ENCODE measurements at places on chromosomes 7 and 10.

DNA sequence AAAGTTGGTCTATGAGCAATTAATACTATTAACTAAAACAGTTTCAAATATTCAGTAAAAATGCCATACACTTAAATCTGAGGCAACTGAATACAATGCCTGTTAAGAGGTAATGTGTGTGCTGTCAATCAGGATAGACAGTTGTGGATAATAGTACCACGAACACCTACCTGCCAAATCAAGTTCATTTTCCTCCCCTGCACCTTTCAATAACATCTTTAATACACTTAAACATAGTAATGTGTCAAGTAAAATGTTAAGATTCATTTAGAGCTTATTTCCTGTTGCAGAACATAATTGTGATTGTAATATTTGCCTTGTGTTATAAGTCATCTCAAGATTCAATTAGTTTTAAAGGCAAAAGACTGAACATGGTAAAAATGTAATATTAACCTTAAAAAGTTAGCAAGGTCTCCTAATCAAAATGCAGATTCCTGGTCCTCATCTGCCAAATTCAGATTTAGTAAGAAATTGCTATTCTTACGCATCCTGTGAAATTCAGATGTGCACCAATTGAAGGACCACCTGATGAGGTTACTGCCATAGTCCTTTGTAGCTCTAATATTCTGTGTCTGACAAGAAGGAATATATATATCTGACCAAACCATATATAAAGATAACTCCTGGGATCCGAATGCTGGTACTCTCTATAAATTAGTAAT lies 37.1 kb downstream of the COL1A2 start:
- no peak for DNase-seq
- H3K27ac ChIP-seq, result no peak overlapping the region
- H3K4me1 ChIP-seq, result no peaks in the 10 kb centered on the region
- H3K4me3 ChIP-seq, result no peak overlapping the region

DNA sequence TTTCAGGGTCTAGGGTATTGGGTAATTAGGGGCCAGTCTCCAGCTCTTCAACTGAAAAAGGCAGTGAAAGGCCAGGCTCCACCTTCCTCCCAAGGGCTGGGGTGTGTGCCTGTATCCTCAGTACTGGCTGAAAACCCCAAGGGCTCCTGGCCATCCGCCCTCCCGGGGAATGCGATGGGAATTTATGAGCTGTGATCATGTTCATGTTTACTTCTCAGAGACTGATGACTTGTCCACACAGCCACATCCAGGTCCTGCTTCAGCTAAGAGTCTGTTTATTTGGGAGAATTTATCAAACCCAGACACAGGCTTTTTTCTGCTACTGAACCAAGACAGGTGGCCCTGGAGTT lies 91.7 kb downstream of the CCDC3 start:
- peaks cover 5% of the 10 kb centered on the region for H3K4me1 ChIP-seq
- no peaks in the 10 kb centered on the region for H3K27me3 ChIP-seq
- H3K27ac ChIP-seq, result no peak overlapping the region

DNA sequence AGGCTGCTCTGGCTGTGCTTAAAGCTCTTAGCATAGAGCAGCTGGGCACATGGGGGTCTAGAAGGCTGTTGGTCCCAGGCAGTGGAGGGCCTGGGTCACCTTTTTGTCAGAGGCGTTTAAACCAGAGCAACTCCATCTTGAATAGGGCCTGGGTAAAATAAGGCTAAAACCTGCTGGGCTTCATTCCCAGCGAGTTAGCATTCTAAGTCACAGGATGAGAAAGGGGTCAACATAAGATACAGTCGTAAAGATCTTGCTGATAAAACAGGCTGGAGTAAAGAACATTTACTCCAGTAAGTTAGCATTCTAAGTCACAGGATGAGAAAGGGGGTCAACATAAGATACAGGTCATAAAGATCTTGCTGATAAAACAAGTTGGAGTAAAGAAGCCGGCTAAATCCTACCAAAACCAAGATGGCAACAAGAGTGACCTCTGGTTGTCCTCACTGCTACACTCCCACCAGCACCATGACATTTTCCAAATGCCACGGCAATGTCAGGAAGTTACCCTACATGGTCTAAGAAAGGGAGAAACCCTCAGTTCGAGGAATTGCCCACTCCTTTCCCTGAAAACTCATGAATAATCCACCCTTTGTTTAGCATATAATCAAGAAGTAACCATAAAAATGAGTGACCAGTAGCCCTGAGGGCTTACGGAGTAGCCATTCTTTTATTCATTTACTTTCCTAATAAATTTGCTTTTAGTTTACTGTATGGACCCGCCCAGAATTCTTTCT lies 96.8 kb upstream of the PCBD1 start:
- no peak overlapping the region for H3K27ac ChIP-seq
- no peaks in the 10 kb centered on the region for H3K4me1 ChIP-seq
- H3K36me3 ChIP-seq, result no peaks in the 10 kb centered on the region
- H3K4me3 ChIP-seq, result no peak overlapping the region
- no peak for DNase-seq

- H3K27me3 ChIP-seq, result no peaks in the 10 kb centered on the region
- no peaks in the 10 kb centered on the region for H3K4me1 ChIP-seq
- no peak for DNase-seq
Measured at GRCh38 chr7:124124201-124124600, 91.3 kb upstream of the TMEM229A start.

- H3K4me3 ChIP-seq, result no peak overlapping the region
- DNase-seq, result peak; percentile 68
- H3K4me1 ChIP-seq, result no peaks in the 10 kb centered on the region
- no peak overlapping the region for H3K27ac ChIP-seq
- no peaks in the 10 kb centered on the region for H3K27me3 ChIP-seq
Measured at GRCh38 chr7:145511004-145511403, 605.6 kb upstream of the CNTNAP2 start.

DNA sequence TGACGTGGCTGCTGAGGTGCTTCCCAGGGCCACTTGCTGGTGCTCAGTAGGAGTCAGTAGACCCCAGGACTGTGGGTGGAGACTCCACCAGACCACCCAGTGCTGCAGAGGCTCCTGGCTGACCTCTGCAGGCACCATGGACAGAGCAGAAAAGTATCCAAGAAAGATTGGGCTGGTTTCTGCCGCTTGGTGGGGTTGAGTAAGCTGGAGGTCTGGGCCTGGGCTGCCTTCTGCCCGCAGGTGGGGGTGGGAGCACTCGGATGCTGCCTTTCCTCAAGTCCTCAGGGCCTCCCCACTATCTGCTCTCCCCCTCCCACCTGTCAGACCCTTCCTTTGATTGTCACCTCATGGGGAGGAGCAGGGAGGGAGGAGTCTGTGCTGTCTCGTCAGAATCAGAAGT lies 91.6 kb downstream of the WDR37 start:
- no peak overlapping the region for H3K4me3 ChIP-seq
- no peak for DNase-seq
- H3K4me1 ChIP-seq, result no peaks in the 10 kb centered on the region
- no peak overlapping the region for H3K27ac ChIP-seq
- H3K27me3 ChIP-seq, result no peaks in the 10 kb centered on the region
- H3K36me3 ChIP-seq, result no peaks in the 10 kb centered on the region

DNA sequence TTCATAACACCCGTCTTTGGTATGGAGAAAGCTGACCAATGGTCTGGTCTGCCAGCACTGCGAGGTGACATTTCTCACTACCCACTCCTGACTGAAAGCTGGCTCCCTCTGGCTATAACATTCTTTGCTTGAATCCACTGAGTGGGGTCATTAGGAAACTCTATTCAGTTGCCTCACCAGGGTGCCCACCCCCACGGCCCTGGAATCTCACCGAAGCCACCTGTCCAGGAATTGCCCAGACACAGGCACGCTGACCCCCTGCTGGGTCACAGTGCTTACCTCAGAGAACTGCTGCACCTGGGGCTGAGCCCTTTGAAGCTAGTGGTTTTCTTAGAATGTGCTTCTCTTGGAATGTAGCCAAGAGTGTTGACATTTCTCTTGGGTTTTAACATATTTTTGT lies 28.6 kb downstream of the HECW1 start:
- no peaks in the 10 kb centered on the region for H3K27me3 ChIP-seq
- H3K4me1 ChIP-seq, result no peaks in the 10 kb centered on the region
- H3K4me3 ChIP-seq, result no peak overlapping the region
- H3K36me3 ChIP-seq, result no peaks in the 10 kb centered on the region
- no peak for DNase-seq
- H3K27ac ChIP-seq, result no peak overlapping the region

- DNase-seq, result no peak
- H3K27ac ChIP-seq, result no peak overlapping the region
- H3K36me3 ChIP-seq, result no peaks in the 10 kb centered on the region
- H3K4me3 ChIP-seq, result no peak overlapping the region
- H3K4me1 ChIP-seq, result no peaks in the 10 kb centered on the region
- no peaks in the 10 kb centered on the region for H3K27me3 ChIP-seq
Measured at GRCh38 chr10:69496352-69497230, 45.3 kb downstream of the TSPAN15 start.

DNA sequence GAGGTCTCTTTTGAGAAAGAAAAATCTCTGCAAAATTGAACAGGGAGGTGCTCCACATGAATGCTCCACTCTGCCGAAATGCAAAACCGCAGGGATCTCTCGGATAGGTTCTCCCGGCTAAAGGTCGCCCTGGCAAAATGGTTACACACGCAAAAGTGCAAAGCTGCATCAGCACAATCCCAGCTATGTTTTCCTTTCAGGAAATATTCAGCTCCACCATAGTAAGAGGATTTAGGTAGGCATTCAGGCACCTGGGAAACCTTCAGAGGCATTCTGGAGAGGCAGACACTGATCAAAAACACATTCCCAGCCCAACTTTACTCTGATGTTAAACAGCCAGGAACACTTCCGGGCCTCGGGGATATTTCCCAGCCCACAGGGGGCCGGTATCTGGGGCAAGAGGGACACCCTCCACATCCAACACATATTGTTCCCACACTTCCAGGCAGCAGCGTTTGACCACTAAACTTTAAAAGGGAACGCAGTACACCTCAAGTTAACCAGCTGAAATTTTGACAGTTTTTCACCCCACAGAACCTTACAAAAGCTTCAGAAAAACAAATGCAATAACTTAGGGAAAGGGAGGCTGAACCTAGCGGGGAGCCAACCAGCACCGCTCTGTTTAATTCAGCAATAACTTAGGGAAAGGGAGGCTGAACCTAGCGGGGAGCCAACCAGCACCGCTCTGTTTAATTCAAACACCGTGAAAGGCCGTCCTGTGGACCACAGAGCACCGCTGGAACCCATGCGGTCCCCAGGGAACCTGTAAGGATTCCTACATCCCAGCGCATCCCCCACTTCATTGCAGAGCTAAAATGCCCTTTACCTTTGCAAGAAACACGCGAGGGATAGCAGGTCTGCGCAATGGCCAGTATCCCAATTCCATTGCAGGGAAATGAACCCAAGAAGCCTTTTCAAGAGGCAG lies 45.9 kb downstream of the TNS3 start:
- H3K27me3 ChIP-seq, result no peaks in the 10 kb centered on the region
- H3K36me3 ChIP-seq, result no peaks in the 10 kb centered on the region
- H3K27ac ChIP-seq, result no peak overlapping the region
- H3K4me3 ChIP-seq, result no peak overlapping the region
- peaks cover 41% of the 10 kb centered on the region for H3K4me1 ChIP-seq
- DNase-seq, result no peak

GRCh38 chr10:103695584-103696005 lies 159.8 kb downstream of the SH3PXD2A start:
- H3K36me3 ChIP-seq, result no peaks in the 10 kb centered on the region
- DNase-seq, result no peak
- no peak overlapping the region for H3K4me3 ChIP-seq
- H3K27me3 ChIP-seq, result peaks cover 8% of the 10 kb centered on the region
- no peak overlapping the region for H3K27ac ChIP-seq

DNA sequence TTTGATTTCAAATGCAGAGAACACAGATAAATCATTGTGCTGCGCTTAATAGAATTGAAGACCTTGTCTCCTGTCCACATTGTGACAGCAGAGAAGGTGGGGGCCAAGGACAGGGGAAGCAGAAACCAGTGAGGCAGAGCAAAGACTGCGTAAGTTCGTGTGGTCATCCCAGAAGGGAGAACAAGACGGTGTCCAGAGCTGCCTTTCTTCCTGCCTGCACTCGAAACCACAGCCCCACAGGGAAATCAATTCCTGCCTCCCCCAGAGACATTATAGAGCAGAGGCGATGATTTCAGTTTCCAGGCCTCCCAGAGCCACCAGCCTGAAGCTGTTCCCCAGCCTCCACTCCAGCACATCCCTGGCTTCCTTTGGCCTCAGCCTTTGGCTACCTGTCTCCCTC lies 39.7 kb upstream of the UCN3 start:
- no peaks in the 10 kb centered on the region for H3K36me3 ChIP-seq
- no peak overlapping the region for H3K27ac ChIP-seq
- H3K27me3 ChIP-seq, result no peaks in the 10 kb centered on the region
- no peak overlapping the region for H3K4me3 ChIP-seq
- DNase-seq, result no peak

DNA sequence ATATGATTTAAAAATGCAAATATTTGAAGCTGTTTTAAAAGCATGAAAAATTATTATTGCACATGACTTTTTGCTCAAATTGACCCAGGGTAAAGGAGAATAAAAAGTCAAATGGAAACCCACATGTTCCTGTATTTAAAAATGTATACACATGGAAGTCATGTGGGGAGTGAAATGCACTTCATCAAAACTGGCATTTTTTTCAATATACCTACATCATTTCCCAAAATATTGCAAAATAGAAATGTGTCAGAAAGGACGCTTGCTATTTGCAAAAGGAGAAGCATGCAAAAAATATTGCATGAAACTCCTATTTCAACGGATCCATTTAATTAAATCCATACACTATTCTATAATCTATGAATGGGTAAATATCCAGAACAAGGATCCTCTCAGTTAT lies 117.0 kb downstream of the POU6F2 start:
- no peaks in the 10 kb centered on the region for H3K36me3 ChIP-seq
- H3K4me1 ChIP-seq, result no peaks in the 10 kb centered on the region
- H3K27me3 ChIP-seq, result no peaks in the 10 kb centered on the region
- DNase-seq, result no peak
- H3K4me3 ChIP-seq, result no peak overlapping the region

DNA sequence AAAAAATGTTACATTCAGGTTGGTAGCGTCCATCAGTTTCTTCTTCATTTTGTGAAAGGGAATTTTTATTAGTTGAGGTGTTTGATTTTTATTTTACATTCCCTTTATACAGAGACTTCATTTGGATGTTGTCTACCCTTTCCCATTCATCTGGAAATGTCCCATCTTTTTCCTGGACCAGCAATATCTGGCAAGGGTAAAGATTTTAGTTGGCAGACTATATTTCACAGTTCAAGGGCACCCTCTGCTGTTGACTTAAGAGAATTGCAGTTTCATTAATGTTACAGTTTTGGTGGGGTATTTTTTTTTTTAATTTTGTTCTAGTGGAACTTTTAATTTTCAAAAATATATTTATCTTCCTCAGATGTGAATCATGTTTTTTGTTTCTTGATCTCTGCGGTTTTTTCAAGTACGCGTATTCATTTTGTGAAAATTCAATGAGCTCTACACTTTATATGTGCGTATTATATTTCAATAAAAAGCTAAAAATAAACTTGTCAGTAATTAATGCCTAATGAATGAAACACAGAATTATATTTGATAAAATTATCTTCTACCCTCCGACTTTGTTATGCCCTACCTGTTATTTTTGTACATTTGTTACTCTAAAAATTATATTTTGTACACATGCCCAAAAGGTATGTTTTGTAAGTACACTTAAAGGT lies 97.9 kb upstream of the KLF14 start:
- no peak for DNase-seq
- no peaks in the 10 kb centered on the region for H3K27me3 ChIP-seq
- H3K36me3 ChIP-seq, result no peaks in the 10 kb centered on the region
- no peak overlapping the region for H3K27ac ChIP-seq

- no peaks in the 10 kb centered on the region for H3K4me1 ChIP-seq
- H3K36me3 ChIP-seq, result no peaks in the 10 kb centered on the region
- no peak overlapping the region for H3K27ac ChIP-seq
- DNase-seq, result no peak
- H3K4me3 ChIP-seq, result no peak overlapping the region
Measured at GRCh38 chr10:118901906-118902305, 127.6 kb upstream of the NANOS1 start.

- H3K4me3 ChIP-seq, result no peak overlapping the region
- no peak for DNase-seq
- no peaks in the 10 kb centered on the region for H3K36me3 ChIP-seq
- H3K4me1 ChIP-seq, result peaks cover 4% of the 10 kb centered on the region
Measured at GRCh38 chr10:20986049-20986448, 88.9 kb upstream of the NEBL start.

Data from lung (tissue), 17 donors.